Transverse colon (tissue), 4 donors: ENCODE measurements at places on chromosomes 12 and 14.

- no peak for DNase-seq
These were observed 19.6 kb upstream of the SLC6A12 start for GRCh38 chr12:233615-233968.

DNA sequence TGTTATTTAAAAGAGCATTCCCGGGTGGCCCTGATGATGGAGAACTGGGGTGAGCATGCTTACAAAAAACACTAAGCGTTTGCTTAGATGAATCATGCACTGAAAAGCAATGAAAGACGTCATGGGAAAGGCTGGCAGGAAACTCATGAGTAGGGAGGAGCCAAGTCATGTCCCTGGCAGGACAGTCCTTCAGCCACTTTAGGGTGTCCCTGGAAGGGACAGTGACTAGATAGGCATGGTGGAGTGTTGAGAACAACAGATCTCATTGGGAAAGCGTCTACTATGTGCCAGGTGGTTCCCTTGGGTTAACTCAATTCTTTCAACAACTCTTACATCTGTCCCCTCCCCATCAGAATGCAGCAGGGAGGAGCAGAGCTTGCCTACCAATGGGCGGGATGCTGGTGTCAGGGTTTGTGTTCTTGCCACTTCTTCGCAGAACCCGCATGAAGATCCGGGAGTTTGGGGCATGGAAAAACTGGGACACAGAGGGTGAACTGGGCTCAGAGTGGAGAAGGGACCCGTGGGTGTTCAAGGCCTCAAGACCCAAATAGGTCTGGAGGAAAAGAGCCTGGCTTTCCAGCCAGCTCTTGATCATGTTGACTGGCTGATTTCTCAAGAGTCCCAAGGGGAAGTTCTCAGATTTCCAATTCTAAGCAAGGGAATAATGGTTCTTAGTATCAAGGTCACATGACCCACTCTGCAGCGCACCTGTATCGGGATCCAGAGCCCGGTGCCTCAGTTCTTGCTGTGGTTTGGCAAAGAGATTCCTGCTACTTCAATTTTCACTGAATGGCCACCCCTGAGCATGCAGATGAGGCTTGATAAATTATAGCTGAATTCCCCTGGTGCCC, 653.9 kb upstream of the TBX3 start:
- DNase-seq: peak; percentile 17

DNA sequence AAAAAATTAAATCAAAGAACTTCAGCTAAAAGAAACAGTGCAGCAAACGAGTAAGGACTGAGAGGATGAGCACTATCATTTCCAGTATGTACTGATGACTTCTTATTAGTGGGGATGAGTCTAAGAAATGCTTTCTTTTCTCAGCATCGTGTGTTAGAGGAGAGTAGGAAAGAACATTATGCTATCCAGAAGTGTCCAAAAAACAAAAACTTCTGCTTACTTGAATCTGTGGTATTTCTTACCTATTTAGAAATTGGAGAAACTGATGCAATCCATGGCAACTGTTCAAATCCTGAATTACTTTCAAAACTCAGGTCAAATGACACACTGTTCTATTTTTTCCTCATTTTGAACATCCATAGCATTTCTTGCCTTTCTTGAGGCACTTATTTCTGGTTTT, 23.7 kb downstream of the ABCD2 start:
- no peak for DNase-seq

DNA sequence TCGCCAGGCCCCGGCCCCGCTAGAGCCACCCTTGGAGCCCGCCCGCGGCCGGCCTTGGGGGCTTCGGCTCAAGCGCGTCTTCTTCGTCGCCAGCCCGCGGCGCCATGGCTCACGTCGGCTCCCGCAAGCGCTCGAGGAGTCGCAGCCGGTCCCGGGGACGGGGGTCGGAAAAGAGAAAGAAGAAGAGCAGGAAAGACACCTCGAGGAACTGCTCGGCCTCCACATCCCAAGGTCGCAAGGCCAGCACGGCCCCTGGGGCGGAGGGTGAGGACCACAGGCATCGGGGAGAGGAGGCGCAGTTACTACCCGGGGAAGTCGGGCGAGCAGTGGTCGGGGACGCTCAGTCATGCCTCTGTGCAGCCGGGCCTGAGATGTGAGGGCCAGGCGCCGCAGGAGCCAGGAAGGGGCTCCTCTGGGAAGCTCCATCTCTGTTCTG, 573 bp downstream of the ARL6IP4 start:
- DNase-seq: no peak
